ENCODE measurements at places on chromosomes 7 and 10.

- peak; percentile 40 for DNase-seq
These were observed 168.2 kb downstream of the NRF1 start for GRCh38 chr7:129779602-129780256.

GRCh38 chr7:80661729-80662128 is 23.3 kb downstream of the CD36 start:
- DNase-seq, result no peak

- DNase-seq, result no peak
These were observed 14.8 kb downstream of the ACSM6 start for GRCh38 chr10:95208702-95209391.

GRCh38 chr10:51266496-51266895 is 192.2 kb downstream of the PRKG1 start:
- DNase-seq, result no peak

DNA sequence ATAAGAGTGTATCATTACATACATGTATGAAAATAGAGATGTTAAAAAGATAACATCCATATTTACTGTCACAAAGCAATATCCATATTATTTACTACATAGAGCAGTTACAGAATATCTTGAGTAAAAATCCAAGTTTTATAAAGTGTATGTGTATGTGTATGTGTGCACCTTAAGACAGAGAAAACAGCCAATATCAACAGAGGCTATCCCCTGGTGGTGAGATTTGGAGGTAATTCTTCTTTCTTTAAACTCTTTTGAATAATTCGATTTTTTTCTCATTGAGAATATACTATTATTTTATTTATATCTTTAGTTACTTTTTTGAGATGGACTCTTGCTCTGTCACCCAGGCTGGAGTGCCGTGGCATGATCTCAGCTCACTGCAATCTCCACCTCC is 18.4 kb downstream of the TRDMT1 start:
- DNase-seq, result no peak

GRCh38 chr7:28419716-28420115 is 7.4 kb downstream of the CREB5 start:
- no peak for DNase-seq

- no peak for DNase-seq
These were observed 98.5 kb downstream of the GRB10 start for GRCh38 chr7:50684011-50684712.
